ENCODE measurements at places on chromosomes 7 and 10.

DNA sequence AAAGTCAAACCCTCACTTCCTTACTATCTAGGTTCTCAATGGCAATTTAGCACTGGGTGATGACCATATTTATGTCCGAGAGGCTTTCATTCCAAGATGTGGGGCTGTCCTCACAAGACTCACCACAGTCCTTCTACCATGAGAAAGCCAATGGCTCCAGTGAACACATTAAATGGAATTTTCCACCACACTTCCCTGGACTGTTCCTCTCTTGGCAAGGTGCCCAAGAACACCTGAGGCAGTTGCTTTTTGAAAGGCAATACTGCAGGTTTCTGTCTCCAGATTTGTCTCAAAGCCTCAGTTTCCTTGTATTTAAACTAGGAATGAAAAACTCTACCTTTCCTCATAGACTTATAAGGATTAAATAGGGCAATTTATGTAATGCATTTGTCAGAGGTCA is 24.2 kb downstream of the AFAP1L2 start:
- no peak for DNase-seq

DNA sequence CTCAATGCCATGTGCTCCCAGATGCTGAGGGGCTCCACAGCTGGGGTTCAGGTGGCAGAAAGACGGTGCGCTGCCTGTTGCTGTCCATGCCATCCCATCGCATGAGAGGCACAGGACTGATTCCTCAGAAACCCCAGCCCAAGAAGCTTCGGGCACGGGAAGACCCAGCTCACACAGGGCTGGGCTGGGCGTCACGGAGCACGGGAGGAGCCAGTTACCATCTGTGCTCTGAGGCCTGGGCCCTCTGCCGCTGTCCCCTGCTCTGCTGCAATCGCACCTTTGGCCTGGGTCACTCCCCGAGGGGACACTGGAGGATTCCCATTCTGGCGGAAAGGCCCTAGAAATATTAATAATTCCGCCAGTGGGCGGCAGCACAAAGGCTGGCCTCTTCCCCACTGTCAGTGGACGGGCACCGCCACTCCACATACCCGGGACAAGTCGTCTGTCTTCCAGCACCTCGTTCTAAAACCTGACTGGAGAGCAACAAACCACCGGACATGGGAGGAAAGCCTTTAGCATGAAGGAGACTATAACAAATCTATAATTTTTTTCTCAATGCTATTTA is 92.1 kb downstream of the PIP4K2A start:
- DNase-seq, result no peak

GRCh38 chr7:38162036-38162435 is 16.0 kb upstream of the STARD3NL start:
- no peak for DNase-seq

DNA sequence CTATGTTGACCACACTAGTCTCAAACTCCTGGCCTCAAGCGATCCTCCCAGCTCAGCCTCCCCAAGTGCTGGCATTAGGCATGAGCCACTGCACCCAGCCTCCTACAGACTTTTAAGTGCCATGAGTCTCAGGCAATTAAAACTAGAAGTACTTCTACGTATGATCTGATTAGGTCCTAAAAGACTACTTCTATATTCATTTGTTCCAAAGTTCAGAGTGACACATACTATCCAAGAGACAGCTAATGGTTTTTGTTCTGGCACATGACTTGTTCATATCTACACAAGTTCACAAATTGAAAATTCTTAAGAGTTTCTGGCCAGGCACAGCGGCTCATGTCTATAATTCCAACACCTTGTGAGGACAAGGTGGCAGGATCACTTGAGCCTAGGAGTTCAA is 11.7 kb downstream of the ARHGAP19 start:
- DNase-seq, result no peak

DNA sequence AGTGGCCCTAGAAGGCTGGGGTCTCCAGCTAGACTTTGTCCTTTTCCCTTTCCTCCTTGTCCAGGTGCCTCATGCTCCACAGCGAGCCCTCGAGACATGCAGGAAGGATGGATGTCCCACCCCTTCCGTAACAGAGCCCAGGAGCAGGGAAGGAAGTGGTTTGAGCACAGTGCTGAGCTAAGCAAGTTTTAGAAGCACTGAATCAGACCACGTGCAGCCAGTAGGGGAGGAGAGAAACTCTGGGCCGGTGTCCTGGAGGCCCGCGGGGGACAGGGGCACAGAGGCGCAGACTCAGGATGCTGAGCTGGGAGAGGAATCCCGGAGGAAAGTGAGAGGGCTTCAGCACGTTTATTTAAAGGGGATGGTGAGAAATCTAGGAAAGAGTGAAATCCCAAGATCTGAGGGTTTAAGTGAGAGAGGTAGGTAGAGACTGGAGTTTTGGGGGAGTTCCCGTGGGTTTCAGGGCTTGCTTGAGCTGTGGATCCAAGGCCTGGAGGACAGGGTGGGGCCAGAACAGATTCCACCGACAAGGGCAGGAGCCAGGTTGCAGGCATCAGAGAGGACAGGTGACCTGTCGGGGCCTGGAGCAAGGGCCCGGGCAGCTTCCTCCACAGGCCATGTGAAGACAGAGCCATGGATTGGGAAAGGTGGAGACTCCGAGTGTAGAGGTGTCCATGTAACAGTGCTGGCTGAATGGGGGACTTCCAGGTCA is 4.4 kb upstream of the IRF5 start:
- DNase-seq, result no peak
